NCI-H146 (cell line): ENCODE measurements at places on chromosomes 13 and 19.

- DNase-seq, result no peak
These were observed 12.5 kb downstream of the ARRDC2 start for GRCh38 chr19:18020212-18021085.

- DNase-seq, result no peak
These were observed 550 bp downstream of the ZNF383 start for GRCh38 chr19:37218592-37218935.

DNA sequence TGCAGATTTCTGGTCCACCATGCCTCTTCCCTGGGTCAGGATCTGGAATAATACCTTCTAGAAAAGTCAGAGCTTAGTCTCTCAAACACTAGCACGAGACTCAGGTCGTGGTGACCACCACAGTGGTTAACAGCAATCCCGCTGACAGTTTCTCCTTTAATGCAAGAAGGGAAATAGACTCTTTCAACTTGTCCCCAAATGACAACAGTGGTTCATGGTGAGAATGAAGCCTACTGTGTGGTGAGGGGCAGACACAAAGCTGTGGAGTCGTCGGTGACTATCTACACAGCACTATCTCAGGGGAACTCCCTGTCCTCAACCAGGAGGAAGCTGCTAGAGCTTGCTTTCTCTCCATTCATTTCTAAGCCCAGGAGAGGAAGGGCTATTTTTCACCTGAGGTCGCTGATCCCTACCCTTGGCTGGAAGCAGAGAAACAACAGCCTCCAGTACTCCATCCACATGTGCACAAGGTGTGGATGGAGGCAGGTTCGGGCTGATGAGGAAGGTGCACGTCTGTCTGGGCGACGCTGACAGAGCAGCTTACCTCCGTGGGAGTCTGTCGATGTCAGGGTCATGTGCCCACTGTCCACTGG, 72.4 kb downstream of the STK24 start:
- no peak for DNase-seq

DNA sequence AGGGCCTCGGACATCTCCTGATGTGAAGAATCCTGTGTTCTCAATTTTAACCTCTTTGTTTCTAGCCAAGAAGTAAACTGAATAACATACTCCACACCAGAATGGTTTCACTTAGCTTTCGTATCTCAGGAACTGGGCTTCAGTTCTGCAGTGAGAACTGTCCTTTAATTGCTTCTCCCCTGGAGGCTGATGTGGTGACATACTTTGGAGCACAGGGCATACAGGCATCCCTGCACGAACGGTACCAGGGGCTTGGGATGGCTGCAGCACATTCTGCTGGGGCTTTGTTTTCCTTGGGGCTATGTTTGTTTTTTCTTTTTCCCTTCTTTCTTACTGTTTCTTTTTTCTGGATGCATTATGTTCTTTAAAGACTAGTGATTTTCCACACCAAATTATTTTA, 230.5 kb downstream of the TM9SF2 start:
- no peak for DNase-seq
